ENCODE measurements at places on chromosomes 3 and 15.

DNA sequence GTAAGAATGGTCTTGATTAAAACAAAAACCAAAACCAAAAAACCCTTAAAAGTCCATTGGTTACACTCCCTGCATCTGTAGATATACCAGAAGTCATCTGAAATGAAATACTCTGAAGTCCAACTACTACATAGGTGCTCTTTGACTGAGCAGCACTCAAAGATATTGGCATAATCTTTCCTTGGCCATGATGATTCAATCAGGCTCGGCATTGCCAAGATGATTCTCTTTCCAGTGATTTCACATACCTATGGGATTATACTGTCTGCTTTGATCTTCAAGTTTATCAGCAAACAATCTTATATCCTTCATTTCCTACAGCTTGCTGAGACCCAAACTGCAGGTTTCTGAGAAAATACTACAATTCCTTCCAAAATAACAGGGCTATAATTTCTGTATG lies 35.9 kb upstream of the DIPK2A start:
- no peak for DNase-seq

DNA sequence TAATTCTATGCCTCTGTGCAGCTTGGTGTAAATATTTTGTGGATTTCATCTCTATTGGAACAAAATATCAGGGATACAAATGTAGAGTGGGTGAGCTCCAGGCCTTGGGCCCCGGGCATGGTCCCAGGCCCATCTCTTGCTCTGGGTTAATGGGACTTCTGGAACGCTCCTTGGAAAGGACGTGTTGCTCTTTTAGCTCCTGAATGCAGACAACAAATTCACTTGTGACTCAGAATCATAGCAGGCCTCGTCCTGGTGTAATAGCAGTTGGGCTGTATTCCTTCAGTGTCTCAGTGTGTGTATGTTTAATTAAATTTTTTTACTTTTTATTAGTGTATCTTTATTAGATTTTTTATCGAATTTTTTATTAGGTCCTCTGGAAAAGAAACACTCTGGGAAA lies 266.7 kb upstream of the C2CD4B start:
- no peak for DNase-seq

- no peak for DNase-seq
Measured at GRCh38 chr15:42385980-42386700, 26.8 kb downstream of the CAPN3 start.

GRCh38 chr3:107106316-107106715 lies 270.9 kb upstream of the CCDC54 start:
- DNase-seq = no peak

Data from stimulated activated CD8-positive, alpha-beta memory T cell treated with anti-CD3 and anti-CD28 coated beads, Interleukin-7, amount 100 ng/mL, for 24 hours (primary cell).